ENCODE measurements at places on chromosomes 11 and 22.

- DNase-seq = peak; percentile 90
These were observed at the start of gene BCO2 for GRCh38 chr11:112174789-112175598. BCO2 (plus strand) TSS chr11:112175512; CDS start chr11:112175602, 90 bp downstream.

- DNase-seq = no peak
These were observed 86.8 kb downstream of the DEPDC5 start for GRCh38 chr22:31840585-31840984.

- DNase-seq = no peak
These were observed 7.1 kb downstream of the IL17RA start for GRCh38 chr22:17091851-17092250.

DNA sequence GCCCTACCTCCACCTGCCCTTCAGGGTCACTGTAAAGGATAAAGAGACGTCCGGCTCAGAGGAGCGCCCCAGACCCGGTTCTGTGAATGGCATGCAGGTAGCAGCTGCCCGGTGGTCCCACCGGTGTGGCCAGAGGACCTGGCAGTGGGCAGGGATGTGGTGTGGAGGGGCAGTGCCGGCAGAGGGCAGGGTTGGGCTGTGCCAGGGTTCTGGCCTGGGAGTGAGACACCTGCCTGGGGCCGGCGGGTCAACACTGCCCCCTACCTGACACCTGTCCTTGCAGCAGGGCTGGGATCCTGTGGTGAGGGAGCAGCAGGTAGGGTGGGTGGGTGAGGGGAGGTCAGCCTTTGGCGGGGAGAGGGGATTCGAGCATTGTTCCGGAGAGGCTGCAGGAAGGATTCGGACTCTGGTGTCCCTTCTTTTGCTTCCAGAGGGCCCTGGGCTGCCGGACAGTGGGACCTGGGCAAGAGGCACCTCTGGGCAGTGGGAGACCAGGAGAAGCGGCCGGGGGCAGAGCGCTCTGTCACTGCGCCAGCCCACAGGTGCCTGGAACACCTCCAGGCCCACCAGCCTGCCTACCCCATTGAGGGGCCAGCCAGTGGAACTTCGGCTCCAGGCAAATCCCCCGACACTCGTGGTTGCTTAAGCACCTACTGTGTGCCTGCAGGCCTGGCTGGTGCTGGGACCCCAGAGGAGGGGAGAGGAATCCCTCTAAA, 1.6 kb upstream of the PHLDA2 start:
- DNase-seq = no peak

GRCh38 chr11:34478845-34479663, 34.5 kb downstream of the ELF5 start:
- no peak for DNase-seq

DNA sequence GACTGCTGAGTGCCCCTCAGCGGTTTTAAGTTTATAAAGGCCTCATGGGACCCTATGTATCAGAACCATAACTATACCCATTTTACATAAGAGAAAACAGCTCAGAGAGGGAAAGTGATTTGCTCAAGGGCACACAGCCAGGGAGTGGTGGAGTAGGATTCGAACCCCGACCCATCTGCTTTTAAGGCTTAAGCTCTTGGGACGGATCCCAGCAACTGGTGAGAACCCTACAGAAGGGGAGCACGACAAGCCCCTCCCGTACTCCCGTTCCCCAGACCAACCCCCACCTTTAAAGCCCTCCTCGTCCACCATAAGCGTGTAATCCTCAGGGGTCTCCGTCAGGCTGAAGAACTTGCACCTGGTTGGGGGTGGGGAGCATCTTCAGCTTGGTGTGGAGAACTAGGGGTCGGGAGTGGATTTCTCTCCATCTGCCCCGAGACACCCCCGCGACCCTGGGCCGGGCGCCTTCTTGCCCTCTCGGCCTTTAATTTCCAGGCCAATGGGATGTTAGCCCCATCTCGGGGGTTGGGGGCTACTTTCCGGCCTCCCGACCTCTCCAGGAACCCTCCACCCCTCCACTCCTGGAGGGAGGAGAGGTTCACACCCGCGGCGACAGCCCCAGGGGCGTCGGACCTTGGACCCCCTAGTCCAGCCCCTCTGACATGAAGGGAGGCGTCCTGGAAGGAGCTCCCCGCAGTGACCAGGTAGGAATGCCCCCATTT, 725 bp downstream of the CASTOR1 start:
- DNase-seq = no peak

DNA sequence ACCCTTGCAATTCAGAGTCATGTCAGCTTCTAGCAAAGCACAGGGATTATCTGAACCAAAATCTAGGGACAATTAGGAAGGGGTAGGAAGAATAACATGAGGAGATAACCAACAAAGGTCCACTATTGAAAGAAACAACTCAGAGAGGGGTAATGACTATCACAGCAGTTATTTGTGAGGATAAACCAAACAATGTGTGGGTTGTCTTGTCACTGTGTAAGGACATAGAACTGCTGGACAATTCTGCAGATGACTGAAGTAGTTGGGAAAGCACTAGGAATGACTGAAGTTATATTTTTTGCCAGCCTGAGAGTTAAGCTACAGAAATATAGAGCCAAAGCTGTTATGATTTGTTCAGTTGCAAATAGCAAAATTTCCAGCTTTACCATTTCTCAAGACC, 858.4 kb upstream of the CCDC90B start:
- DNase-seq = no peak

DNA sequence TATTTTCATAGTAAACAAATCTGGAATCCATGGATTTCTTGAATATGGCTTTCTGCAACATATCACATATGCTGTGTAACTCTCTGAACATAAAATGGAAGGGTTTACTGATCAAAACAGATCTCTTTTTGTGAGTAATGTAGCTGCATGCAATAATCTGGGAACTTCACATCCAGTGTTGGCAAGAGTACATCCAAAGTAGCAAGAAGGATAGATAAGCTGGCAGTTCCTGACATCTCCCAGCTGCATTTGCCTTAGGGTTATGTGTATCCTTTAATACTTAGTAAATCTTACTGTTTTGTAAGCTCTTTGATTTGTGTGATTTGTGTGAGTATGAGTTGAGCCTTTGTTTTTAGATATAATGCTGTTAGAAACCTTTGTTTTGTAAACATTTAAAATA, 280.4 kb upstream of the CNTN5 start:
- no peak for DNase-seq

DNA sequence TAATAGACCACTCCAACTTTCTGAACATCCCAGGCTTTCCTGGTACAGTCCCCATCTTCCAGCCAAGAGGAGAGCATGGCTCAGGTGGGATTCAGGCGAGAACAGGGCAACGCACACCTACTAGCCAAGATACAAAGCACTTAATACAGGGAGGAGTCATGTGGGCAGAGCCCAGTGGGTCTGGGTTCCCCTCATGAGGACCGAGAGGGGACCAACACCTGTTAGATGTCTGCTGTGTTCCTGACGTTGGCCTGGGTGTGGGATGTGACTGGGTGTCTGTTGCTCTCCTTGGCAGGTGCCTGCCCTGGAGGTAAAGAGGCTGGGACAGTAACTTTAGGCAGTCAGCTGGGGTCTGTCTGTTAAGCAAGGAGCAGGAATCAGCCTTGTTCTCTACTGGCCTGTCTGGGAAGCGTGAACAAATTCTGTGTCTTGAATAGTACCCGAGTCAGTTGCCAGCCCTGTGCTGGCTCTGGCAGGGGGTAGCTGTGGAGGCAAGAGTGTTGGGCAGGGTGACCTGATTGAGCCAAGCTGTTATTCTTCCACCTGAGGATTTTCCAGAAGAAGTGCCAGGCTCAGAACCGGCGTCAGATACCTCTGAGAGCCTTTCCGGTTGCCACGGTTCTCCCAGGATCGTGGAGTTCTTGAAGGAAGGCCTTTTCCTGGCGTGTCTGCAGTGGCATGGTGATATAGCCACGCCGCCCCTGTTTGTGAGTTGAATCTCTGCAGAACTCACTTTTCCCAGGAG, 56.3 kb downstream of the BCR start:
- DNase-seq = no peak

DNA sequence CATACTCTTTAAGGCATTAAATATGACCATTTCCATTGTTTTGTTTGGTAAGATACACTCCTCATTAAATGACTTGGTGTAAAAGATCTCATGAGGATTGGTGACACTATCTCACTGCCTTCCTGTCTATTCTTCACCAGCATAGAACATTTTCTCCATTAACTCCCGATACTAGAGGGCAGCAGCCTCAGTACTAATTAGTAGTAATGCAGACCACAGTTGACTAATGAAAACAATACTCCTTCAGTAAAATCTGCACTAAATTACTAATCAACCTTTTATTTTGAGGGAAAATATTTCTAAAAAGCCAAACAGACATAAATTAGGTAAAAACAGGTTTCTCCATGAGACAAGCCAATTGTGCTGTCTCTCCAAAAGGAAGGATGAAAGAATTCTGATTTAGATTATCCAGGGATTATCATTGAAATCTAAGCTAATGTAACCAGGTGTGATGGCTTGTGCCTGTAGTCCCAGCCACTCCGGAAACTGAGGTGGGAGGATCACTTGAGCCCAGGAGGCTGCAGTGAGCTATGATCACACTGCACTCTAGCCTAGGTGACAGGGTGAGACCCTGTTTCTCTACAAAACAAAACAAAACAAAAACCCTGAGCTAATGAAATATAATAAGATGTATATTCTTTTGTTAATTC, 9.4 kb downstream of the PGM2L1 start:
- no peak for DNase-seq

DNA sequence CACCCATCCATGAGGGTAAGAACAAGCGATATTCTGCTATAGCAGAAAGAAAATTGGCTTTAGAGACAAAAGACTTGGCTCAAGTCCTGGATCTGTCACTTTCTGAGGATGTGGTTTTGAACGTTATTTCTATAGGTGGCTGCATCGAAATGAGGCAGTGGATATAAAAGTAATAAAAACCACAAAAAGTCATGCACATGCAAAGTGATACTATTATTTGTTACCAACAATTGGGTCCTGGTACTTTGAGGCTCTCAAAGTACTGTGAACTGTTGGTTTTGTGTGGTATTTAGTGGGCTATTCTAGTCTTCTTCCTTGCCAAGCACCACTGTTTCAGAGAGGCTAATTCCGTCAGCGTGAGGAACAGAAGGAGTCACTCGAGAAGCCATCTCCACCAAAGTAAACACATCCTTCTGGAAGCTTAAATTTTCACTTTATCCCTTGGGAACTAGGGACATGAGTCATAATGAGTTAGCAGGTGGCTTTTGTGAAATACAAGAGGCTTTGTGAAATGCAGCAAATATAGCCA, 13.1 kb downstream of the UBASH3B start:
- no peak for DNase-seq

DNA sequence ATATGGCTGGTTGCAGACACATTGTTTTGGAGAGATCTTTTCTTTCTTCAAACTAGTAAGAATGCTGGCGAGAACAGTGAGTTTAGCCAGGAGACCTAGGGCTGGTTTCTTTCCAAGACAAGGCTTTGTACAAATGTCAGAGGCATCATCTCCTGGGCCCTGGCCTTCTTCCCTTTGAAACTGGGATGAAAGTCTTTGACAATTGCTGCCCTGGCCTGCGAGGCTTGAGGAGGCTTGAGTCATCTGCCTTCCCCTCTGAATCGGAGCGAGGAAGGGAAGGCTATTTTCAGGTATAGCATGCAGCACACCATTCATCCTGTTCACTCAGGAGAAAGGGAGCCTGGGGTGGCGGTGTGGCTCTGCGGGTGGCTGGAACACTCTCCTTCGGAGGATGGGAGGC, 21.5 kb upstream of the PARVG start:
- no peak for DNase-seq

DNA sequence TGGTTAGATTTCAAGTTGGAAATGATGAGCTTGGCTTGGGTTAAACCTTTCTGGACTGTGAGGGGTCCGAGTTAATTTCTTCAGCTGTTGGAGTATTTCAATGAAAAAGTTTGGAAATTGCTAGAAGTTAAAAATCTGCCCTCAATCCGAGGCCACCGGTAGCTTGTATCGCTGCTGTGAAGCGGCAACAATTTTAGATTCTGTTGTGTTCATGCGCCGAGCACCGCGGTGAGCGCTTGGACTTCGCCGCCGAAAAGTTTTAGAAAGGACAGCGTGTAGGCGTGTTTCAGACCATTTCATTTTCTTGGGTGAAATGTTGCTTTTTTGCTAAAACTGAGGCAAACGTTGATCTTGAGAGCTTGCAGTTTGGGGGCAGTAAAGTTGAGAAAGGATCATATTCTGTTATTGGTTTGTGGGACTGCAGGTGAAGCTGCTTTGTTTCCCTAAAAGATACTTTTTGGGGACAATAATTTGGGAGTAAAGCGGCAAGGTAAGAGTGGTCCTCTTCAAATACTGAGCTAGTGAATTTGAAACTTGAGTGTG, 928 bp downstream of the FBXO7 start:
- no peak for DNase-seq

- DNase-seq = no peak
These were observed 74.2 kb downstream of the MYO7A start for GRCh38 chr11:77201991-77202841.

DNA sequence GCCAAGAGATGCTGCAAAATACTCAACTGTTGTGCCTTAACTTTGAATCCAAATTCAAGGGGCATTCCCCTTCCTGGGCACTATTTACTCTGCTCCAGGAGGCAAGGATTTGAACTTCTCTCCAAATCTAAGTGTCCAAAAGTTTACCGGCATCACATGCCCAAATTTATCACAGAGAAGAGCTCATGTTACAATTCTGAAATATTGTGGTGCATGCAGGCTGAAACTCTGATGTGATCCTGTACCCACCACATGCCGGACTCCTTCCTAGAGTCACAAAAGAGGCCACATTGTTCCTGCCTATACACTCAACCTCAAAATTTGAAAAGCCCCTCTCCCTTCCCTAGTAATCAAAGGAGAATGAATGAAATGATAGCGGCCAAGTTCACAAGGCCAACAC, 1.3 kb downstream of the TRAF6 start:
- DNase-seq = no peak

GRCh38 chr11:15228331-15228849, 113.7 kb downstream of the INSC start:
- no peak for DNase-seq

DNA sequence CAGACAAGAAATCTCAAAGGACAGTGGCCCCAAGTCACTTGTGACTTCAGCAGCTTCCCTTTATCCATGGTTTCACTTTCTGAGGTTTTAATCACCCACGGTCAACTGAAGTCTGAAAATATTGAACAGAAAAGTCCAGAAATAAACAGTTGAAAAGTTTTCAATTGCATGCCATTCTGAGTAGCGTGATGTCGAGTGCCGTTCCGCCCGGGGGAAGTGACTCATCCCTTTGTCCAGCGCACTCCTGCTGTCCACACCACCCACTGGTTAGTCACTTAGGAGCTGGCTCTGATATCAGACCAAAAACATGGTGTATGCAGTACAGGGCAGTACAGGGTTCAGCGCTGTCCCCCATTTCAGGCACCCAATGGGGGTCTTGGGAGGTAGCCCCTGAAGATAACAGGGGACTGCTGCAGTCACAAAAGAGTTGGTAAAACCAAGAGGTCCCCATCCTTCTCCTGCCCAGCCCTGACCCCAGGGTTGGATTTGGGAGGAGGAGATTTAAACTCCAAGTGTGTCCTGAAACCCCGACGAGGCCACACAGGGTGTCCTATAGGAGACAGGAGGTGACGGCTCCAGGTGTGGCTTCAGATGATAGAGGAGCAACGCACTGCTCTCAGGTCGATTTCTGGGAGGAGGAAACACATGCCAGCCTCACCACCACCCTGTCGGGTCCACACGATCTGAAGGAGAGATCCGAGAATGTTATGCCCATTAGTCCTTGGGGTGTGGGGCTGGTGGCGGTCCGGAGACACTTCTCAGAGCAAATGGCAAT, 390.1 kb downstream of the CTTN start:
- no peak for DNase-seq
